AG10803 (cell line): ENCODE measurements at places on chromosomes 12 and 14.
A peak's percentile ranks its signal among the peaks of the same experiment; 100 is the strongest.

DNA sequence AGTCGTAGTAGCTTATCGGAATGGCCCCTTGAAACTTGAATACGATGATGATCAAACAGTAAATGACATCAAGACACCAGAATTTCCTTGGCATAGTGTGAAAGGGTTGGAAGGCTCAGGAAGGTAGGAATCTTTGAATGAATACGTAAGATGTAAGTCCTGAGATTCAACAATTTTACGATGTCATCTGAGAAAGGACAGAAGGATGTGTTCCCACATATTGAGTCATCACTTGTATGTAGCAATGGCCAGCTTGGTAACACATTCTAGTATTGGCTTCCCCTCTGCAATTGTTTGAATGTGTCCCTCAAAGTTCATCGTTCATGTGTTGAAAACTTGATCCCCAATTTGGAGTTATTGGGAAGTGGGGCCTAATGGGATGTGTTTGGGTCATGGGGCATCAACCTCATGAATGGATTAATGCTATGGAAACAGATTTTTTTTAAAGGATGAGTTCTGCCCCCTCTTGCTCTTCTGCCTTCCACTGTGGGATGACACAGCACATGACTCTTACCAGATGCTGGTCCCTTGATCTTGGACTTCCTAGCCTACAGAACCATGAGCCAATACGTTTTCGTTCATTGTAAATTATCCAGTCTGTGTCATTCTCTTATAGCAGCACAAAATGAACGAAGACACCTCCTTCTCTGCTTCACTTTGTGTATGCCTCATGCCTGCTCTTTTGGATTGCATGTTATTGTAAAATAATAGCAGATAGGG lies 284.6 kb downstream of the BCAT1 start:
- DNase-seq = no peak

- no peak for DNase-seq
These were observed 93.5 kb downstream of the PLEKHA5 start for GRCh38 chr12:19223018-19223417.

- DNase-seq = no peak
These were observed 37.8 kb upstream of the DYNC1H1 start for GRCh38 chr14:101926620-101927019.

- DNase-seq = no peak
These were observed 2.5 kb upstream of the LRIG3 start for GRCh38 chr12:58922849-58923248.

GRCh38 chr14:73887318-73887616 lies 608 bp downstream of the ZNF410 start:
- no peak for DNase-seq

GRCh38 chr12:18549598-18549997 lies 188.2 kb downstream of the PLCZ1 start:
- no peak for DNase-seq

GRCh38 chr12:22100958-22101748 lies 55.1 kb downstream of the CMAS start:
- peak; percentile 66 for DNase-seq

DNA sequence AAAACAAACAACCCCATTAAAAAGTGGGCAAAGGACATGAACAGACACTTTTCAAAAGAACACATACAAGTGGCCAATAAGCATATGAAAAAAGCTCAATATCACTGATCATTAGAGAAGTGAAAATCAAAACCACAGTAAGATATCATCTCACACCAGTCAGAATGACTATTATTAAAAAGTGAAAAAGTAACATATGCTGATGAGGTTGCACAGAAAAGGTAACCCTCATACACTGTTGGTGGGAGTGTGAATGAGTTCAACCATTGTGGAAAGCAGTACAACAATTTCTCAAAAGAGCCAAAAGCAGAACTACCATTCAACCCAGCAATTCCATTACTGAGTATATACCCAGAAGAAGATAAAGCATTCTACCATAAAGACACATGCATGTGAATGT lies 18.2 kb downstream of the PDE6H start:
- no peak for DNase-seq

DNA sequence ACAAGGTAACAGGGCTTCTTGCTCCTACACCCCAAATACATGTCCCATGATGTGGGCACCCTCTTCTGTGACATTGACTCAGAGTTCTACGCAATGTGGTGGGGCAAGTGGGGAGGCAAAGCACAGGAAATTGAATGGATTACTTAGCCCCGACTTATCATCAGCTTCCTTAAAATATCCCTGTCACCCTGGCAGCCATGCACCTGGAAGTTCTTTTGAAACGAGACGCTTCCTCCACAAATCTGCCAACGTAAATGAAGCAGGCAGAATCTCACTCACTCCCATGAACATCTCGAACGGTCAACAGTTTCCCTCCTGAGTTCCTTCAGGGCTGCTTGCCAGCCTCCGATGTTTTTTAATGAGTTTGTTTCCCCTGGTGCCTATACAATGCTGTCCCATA lies 33.5 kb downstream of the RNFT2 start:
- no peak for DNase-seq

DNA sequence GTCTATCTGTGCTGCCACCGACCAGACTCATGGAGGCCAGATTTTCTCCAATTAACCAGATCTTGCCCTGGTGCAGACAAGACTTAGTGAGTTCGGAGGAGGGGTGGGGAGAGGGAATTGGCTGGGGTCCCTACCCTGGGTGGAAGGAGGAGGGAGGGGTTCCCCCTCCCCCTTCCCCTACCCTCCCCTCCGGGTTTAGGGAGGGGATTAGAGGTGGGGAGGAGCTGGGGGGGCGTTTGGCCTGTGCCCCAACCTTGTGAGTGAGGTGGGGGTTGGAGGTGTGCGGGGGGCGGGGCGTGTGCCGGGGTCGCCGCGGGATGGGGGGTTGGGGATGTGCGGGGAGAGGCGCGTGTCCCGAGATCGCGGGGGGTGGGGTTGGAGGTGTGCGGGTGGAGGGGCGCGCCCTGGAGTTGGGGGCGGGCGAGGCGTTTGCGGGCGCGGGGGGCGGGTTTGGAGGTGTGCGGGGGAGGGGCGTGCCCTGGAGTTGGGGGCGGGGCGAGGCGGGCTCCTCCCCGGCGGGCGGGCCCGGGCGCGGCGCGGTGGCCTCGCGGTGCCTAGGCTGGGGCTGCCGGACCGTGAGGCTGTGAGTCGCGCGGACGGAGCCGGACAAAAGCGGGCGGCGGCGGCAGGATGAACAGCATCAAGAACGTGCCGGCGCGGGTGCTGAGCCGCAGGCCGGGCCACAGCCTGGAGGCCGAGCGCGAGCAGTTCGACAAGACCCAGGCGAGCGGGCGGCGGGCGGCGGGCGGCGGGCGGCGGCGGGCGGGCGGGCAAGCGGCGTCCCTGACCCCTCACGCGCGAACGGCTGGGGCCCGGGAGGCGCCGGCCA lies at the start of gene HIP1R:
Gene HIP1R, plus strand, starts transcription at position 537 of the 829 bp plus-strand sequence. Its CDS starts 94 bp downstream, at position 631.
- DNase-seq = no peak

DNA sequence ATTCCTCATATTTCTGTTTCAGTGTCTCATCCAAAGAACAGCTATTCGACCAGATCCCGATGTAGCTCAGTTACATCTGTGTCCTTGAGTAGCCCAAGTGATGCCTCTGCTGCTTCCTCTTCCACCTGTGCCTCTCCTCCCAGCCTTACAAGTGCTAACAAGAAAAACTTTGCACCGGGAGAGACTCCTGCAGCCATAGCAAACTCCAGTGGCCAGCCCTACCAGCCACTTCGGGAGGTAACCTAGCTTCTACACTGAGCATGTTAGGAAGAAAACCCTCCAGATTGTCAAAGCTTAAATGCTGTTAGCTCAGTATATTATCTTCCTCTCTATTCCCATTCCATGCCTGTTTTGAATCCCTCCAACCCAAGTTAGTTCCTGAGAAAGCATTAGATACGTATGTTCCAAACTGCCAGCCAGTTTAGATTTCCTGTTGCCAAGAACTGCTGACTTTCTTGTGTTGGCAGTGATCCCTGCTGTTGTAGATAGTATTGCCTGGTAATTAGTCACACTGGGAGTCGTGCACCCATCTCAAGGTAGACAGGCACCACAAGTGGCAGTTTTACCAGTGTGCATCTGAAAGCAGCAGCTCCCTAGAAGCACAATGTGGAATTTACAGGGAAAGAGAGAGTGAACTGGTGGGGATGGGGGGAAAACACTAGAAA lies 14.0 kb upstream of the KCNH3 start:
- no peak for DNase-seq

DNA sequence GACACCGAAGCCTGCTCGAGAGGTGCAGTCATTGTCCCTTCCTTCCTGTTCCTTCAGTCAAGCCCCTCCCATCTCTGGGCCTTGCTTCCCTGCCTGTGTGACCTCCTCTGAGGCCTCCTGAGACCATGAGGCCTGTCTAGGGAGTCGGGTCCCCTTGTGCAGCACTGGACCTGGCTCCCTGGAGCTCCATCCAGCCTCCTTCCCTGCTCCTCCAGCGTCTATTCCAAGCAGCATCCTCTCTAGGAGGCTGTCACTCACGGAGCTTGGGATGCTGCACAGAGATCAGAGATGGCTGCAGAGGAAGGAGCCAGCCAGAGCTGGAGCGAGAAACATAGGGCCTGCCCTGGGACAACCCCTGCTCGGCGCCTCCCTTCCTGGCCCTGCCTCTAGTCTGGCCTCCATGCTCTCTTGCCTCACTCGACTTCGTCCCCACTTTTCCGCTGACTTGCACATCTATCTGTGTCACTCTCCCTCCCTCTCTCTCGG lies 142.7 kb downstream of the BCL11B start:
- DNase-seq = no peak

DNA sequence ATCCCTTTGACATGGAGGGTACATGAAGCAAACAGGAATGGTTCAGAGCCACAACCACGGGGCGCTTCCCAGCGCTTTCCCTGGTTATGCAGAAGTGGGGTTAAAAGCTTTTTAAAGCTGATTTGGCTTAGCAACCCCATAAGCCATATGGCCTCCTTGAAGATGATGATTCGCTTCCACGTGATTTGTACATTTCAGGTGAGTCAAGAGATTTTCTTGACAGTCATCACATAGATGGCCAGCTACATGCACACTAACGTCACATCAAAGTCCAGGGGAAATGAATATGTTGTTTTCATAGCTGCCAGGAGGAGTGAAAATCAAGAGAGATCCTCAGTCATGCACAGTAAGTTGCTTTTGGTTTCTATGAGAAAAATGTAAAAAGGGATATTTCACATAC lies 309.7 kb downstream of the TMEM132D start:
- no peak for DNase-seq

GRCh38 chr12:99111600-99111999 lies 466.5 kb downstream of the APAF1 start:
- no peak for DNase-seq

DNA sequence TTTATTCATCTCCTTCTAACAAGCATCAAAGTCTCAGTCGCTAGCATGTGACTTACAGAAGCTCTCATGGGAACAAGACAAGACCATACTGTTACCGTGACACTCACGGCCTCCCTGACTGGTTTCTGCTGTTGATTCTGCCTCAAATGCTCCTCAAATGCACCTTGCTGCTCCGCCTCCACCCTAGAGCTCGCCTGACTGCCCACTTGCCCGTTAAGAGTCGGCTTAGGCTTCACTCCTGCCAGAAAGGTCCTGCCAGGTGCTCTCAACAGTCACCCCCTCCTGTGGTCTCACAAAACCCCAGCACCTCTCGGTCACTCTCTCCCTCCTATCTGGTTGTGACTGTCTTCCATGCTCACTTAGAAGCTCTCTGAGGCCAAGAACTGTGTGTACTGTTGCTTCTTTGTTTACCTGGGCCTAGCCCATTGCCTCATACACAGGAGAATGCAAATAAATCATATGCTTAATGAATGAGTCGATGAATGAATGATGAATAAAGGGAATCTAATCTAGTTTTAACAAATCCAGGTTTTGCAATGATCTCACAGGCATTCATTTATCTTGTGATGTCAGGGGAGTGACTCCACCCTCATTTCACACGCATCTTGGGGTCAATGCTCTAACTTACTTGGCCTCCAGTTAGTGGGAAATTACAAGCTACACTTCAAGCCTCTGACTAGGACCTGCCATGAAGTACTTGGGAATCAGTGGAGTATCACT lies 41.3 kb downstream of the SSH1 start:
- DNase-seq = peak; percentile 60

- DNase-seq = no peak
These were observed 40.5 kb downstream of the RASSF3 start for GRCh38 chr12:64650762-64651161.

- DNase-seq = no peak
These were observed 59.8 kb downstream of the SUDS3 start for GRCh38 chr12:118436002-118436730.

GRCh38 chr12:5507944-5508343 lies 76.0 kb downstream of the NTF3 start:
- no peak for DNase-seq

DNA sequence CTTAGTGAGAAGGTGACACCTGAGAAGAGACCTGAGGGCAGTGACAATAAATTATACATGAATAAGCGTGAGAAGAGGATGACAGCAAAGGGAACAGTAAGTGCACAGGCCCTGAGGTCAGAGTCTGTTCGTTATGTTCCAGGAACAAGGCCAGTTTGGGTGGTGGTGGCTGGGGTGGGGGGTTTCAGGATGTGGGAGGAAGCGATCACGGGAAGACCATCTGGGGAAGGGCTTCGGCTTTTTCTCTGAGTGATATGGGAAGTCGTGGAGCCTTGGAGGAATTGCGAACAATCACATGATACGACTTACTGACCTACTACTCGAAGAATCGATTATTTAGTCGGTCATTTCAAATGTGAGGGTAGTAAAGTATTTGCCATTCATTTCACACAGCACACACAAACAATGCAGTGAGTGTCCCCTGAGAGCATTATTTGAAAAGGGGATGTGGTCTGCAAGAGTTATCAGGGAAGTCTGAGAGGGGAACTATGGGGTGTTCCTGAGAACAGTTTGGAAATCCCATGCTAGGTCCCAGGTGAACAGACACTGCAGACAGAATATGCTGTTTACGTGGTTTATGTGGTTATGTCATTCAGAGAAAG lies 94.7 kb downstream of the SLC38A1 start:
- no peak for DNase-seq

DNA sequence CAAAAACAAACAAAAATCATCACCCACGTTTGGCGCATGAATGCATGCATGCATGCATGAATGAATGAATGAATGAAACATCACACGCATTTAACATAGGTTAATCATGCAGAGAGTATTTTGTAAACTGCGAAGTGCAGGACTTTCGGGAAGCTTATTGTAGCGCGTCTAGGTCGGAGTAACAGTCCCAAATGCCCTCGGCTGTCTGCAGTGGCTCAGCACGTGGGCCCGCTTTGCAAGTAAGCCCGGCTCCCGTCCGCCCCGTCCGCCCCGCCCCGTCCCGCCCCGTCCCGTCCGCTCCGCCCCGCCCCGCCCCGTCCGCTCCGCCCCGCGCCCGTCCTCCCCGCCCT lies 263 bp upstream of the IFT81 start:
- DNase-seq = no peak

DNA sequence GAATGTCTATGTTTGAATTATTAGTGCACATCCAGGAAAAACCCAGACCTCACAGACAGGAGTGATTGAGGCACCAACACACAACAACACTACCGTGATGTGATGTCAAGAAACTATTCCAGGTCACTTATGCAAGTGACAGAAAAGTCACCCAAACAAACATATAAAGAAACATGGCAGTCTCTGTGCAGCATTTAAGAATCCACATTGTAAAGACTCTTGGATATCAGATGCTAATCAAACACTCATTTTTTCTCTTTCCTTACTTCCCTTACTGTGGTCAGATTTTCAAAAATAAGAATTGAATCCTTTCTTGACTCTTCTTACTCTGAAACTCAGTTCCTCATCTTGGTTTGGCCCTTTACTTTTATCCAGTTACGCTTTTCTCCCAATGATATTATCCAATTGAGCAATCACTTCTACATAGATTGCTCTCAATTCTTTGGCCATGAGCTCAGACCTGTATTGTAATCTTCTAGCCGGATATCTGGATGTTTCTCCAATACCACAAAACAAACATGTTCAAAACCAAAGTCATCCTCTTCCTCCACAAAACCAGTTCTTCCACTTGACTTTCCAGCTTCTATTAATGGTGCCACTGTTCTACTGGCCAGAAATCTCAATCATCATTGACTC lies 115.4 kb downstream of the DUSP6 start:
- DNase-seq = peak; percentile 53
